Body of pancreas (tissue), 4 donors: ENCODE measurements at places on chromosomes 7 and 10. TPM values are rescaled to one million over a fixed set of nuclear protein-coding genes. Genes with fewer than 3 reads are reported as not detected.

Gene SPDYE6
- not detected for total RNA-seq

Gene KCNMA1
- 5.9 TPM for total RNA-seq

Gene SH3PXD2A
- 7.3 TPM for total RNA-seq

Gene CYP2E1
- total RNA-seq: 3.9 TPM

Gene CDH23
- total RNA-seq: 28.5 TPM

Gene DUS4L
- total RNA-seq: 7.5 TPM

Gene WEE2
- total RNA-seq: not detected

Gene RAB19
- total RNA-seq: 12.9 TPM

Gene CARD11
- 2.0 TPM for total RNA-seq

Gene CHCHD3
- total RNA-seq: 32.6 TPM

Gene C10orf90
- total RNA-seq: not detected

Gene OR9A2
- not detected for total RNA-seq

Gene HYAL4
- not detected for total RNA-seq

Gene KLF14
- total RNA-seq: not detected

Gene FAM25C
- not detected for total RNA-seq

Gene ZNF485
- total RNA-seq: 9.6 TPM

Gene CCDC3
- 17.1 TPM for total RNA-seq

Gene PKD1L1
- 4.0 TPM for total RNA-seq

Gene TMEM184A
- total RNA-seq: 65.3 TPM

Gene SAP25
- not detected for total RNA-seq

Gene KAZALD1
- total RNA-seq: 1.6 TPM

Gene LHFPL3
- not detected for total RNA-seq

Gene FOXP2
- 16.6 TPM for total RNA-seq

Gene CPEB3
- 9.3 TPM for total RNA-seq

Gene SLC39A12
- not detected for total RNA-seq

Gene TMEM213
- not detected for total RNA-seq

Gene ATOH7
- total RNA-seq: not detected

Gene ASB10
- not detected for total RNA-seq

Gene TFR2
- not detected for total RNA-seq

Gene CALN1
- 0.52 TPM for total RNA-seq

Gene SH2D4B
- not detected for total RNA-seq

Gene TRIM73
- 13.2 TPM for total RNA-seq

Gene CYP2C18
- not detected for total RNA-seq

Gene GPR15LG
- not detected for total RNA-seq

Gene TMEM270
- total RNA-seq: not detected

Gene PRSS37
- not detected for total RNA-seq

Gene ORC5
- total RNA-seq: 12.9 TPM

Gene TMEM229A
- total RNA-seq: not detected

Gene CFTR
- total RNA-seq: 329 TPM

Gene GPNMB
- 17.5 TPM for total RNA-seq

Gene DUSP5
- 6.2 TPM for total RNA-seq

Gene PRF1
- total RNA-seq: 2.1 TPM

Gene VAX1
- not detected for total RNA-seq

Gene ERV3-1
- total RNA-seq: 9.2 TPM

Gene EXOC4
- total RNA-seq: 62.0 TPM

Gene CACNB2
- total RNA-seq: 12.7 TPM

Gene SPRN
- total RNA-seq: not detected

Gene TMEM140
- 9.6 TPM for total RNA-seq

Gene AKR1C8
- not detected for total RNA-seq

Gene VWDE
- 1.6 TPM for total RNA-seq

Gene EBF3
- 4.6 TPM for total RNA-seq

Gene RTKN2
- total RNA-seq: not detected

Gene GARIN1A
- total RNA-seq: 0.52 TPM

Gene GALNT17
- 6.5 TPM for total RNA-seq

Gene CCDC146
- 3.3 TPM for total RNA-seq

Gene WNT8B
- total RNA-seq: not detected

Gene GBX1
- total RNA-seq: not detected

Gene SYPL1
- total RNA-seq: 35.6 TPM
